Activated CD4-positive, alpha-beta T cell treated with anti-CD3 and anti-CD28 coated beads, Interleukin-2, amount 50 U/mL, for 16 hours (primary cell): ENCODE measurements at places on chromosomes 3 and 15.

GRCh38 chr15:69876064-69876940 lies 221.4 kb downstream of the TLE3 start:
- DNase-seq = no peak

DNA sequence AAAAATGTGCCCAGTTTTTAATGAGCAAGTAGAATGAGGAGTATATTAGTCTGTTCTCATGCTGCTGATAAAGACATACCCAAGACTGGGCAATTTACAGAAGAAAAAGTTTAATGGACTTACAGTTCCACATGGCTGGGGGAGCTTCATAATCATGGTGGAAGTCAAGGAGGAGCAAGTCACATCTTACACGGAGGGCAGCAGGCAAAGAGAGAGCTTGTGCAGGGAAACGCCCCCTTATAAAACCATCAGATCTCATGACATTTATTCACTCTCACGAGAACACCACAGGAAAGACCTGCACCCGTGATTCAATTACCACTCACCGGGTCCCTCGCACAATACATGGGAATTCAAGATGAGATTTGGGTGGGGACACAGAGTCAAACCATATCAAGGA lies 111.7 kb upstream of the CNTN6 start:
- no peak for DNase-seq

DNA sequence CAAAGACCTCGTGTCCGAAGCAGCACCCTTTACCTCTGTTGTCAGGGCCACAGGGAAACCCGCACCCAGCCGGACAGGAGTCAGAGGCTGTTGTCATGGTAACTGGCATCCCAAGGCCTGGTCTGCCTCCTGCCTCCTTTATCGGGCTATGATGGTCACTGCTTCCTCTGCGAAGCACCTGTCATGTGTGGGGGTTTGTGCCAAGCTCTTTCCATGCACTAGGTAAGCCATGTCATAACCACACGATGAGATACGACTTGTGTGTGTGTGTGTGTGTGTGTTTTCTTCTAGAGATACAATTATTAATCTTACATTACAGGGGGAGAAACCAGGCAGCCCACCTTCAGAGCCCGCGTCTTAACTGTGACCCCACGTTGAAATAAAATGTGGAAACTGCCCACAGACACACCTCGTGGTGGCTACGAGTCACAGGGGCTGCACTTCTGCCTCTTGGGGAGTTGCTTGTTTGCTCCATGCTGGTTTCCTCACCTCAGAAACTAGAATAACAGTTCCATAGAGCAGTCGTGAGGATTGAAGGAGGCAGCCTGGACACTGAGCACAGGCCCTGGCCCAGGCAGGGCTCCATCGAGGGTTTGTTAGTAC lies 18.0 kb downstream of the ZDHHC19 start:
- DNase-seq = no peak

DNA sequence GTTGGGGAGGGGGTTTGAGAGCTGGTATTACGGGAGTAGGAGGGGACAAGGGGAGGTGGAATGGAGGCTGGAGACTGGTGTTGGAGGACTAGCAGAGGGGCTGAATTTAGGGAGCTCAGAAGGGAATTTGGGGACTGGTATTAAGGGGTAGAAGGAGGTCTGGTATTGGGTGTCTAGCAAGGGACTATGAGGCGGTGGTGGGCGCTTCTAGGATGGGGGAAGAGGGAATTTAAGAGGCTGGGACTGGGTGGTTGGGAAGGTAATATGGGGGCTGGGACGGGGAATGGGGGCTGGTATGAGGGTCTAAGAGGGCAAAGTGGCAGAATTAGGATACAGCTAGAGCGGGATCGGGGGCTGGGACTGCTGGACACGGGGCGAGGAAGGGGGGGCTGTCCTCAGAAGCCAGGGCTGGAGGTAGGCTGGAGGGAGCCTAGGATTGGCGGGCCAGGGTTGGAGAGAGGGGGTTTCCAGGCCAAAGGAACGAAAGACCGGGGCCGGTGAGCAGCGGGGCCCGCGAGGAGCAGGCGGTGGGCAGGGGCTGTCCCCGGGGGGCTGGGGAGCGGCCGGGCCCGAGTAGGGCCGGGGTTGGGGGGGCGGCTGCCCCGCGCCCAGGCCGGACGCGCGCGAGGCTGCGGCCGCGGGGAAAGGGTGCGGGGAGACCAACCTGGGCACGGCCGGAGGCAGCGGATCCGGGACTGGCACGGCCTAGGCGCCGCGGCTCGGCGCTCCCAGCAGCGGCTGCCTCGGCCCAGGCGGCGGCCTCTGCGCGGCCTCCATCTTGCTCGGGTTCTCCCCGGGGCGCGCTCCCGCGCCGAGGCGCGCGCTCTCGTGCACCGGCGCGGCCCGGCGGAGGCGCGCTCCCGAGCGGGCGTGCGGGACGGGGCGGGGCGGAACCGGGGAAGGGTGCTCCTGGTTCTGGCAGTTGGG lies at the start of gene LHFPL4:
Gene LHFPL4 (minus strand): TSS at position 802 of the 927 bp plus-strand sequence. CDS start 1,143 bp downstream, outside the sequence.
- no peak for DNase-seq

GRCh38 chr3:10226293-10226692 lies 22.0 kb upstream of the TATDN2 start:
- DNase-seq = no peak

DNA sequence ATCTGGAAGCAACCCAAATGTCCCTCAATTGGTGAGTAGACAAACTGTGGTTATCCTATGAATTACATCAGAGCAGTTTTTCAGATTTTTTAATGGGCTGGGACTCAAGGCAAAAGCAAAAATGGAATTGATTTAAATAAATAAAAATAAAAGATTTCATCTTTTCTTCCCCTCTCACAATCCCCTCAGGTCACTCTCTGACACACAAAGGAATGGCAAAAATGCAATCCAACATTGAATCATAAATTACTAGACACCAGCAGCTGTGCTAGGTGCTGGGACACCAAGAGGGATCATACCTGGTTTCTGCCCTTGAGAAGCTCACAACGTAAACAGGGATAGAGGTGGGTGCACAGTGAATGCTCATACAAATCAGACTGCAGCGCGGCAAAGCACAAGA lies 58.8 kb downstream of the CPN2 start:
- DNase-seq = no peak

DNA sequence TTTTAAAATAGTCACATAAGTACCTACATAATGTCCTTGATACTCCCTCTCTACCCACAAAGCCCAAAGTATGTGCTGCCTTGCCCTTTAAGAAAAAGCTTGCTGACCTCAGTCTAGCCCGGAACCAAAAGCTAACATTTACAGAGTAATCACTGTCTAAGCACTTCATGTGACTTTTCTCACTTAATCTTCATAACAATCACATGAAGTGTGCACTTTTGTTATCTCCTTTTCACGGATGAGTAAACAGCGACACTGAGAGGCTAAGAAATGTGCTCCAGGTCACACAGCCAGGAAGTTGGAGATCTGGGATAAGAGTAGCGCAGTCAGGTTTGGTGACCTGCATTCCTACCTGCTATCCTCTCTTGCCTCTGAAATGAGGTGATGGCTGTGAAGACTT lies 194.0 kb downstream of the ITPR1 start:
- no peak for DNase-seq

DNA sequence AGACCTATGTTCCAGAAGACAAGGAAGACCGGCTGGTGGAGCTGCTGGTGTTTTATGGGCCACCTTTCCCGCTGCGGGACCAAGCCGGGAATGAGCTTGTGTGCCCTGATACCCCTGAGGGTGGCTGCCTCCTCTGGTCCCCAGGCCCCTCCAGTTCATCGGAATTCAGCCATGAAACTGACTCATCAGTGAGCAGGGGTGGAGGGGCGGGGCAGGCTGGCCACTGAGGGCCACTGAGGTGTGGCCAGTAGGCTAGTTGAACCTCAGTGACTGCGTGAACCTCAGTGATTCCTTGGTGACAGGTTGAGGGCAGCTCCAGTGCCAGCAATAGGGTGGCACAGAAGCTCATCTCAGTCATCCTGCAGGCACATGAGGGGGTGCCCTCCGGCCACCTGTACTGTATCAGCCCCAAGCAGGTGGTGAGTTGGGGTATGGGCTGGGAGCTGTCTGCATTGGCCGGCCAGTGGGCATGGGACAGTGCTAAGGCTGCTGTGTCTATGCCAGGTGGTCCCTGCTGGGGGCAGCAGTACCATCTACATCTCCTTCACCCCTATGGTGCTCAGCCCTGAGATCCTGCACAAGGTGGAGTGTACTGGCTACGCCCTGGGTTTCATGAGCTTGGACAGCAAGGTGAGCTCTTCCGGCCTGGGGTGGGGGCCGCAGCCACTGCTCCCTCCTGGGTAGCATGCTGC lies 20.3 kb downstream of the ACAA1 start:
- no peak for DNase-seq

GRCh38 chr3:123239756-123240155 lies 38.0 kb downstream of the SEC22A start:
- DNase-seq = no peak

DNA sequence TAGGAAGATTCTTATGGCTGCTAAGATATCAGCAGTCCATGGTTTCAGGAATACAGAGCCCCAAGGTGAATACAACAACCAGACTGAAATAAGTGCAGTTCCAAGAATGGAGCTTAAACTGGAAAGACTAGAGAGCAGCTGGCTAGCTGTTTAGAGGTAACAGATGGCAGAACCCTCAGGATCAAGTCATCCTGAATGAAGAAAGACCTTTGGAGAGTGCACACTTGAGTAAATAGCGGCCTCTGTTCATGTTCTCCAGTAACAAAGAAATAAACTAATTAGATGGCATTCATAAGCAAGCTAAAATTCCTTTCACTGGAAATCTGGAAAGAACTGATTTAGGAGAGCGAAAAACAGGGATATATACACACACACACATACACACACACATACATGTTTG lies 968.4 kb downstream of the FHIT start:
- DNase-seq = no peak

- peak; percentile 97 for DNase-seq
These were observed 131.5 kb upstream of the SATB1 start for GRCh38 chr3:18556503-18557135.

- no peak for DNase-seq
These were observed 78.4 kb upstream of the OSTN start for GRCh38 chr3:191120447-191121298.

DNA sequence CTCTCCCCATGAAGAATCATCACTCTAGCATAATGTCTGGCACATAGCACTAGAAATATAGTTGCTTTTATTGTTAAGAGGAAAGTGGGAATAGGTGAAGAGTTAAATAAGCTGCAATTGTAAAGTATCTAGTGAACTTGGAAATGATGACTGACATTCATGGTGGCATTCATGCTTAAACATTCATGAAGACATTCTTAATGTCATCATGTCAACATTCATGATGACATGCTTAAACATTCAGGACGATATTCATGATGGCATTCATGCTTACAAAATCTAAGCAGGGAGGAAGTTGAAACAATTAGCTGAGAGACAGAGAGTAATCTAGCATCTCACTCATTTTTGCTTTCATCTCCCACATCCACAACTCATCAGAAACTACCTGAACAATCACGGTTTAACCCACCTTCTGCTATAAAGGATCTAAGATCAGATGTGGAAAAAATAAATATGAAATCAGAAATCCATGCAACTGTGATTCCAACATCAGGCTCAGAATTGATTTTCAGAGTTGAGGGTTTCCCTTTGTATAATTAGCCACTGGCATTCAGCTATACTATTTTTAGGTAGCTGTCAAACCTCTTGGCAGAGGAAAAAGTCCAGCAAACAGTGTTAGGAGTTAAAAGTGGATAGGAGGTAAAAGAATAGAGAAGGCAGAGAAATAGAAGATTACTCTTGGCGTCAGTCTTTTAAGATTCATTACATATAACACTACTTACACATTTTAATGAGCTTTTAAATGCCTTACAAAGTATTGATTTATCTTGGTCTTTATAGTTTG lies 3.5 kb downstream of the DRD3 start:
- no peak for DNase-seq

DNA sequence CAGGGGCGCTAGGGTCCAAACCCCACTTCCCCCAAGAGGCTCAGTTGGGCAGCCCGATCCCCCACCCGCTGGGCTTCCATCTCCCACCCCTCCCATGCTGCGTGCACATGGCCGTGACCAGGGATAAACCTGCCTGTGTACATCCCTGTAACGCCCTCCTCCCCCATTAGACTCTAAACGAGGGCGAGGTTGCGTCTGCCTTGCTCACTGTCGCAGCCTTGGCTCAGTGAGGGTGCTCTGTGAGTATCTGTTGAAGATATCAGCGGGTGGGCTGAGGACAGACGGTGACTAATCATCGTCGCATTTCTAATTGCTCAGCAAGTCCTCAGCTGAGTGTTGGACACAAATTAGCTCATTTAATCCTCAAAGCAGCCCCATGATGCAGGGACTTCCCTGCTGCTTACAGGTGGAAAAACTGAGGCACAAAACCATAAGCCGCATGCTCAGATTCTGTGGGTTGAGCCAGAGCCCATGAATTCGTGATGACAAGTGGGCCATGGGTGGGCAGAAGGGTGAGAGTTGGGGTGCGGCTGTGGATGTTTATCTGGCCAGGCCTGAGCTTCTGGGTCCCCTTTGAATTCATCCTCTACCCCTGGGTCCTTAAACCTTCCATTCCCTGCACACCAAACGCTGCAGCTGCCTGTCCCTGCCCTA lies 26.0 kb downstream of the FBLN2 start:
- peak; percentile 19 for DNase-seq

- DNase-seq = no peak
These were observed 27.0 kb downstream of the SLC41A3 start for GRCh38 chr3:126056681-126057500.
